ENCODE measurements at places on chromosomes 2 and 18.

GRCh38 chr2:18645315-18645714 is 55.9 kb upstream of the NT5C1B start:
- DNase-seq, result no peak

GRCh38 chr2:178426388-178426787 is 24.6 kb downstream of the PRKRA start:
- DNase-seq, result no peak

- DNase-seq, result no peak
These were observed 887.3 kb upstream of the CRIM1 start for GRCh38 chr2:35468245-35468644.

GRCh38 chr2:232204457-232204931 is 174.1 kb upstream of the ALPP start:
- DNase-seq, result no peak

- no peak for DNase-seq
These were observed 60.4 kb upstream of the ZNF397 start for GRCh38 chr18:35180455-35180854.

DNA sequence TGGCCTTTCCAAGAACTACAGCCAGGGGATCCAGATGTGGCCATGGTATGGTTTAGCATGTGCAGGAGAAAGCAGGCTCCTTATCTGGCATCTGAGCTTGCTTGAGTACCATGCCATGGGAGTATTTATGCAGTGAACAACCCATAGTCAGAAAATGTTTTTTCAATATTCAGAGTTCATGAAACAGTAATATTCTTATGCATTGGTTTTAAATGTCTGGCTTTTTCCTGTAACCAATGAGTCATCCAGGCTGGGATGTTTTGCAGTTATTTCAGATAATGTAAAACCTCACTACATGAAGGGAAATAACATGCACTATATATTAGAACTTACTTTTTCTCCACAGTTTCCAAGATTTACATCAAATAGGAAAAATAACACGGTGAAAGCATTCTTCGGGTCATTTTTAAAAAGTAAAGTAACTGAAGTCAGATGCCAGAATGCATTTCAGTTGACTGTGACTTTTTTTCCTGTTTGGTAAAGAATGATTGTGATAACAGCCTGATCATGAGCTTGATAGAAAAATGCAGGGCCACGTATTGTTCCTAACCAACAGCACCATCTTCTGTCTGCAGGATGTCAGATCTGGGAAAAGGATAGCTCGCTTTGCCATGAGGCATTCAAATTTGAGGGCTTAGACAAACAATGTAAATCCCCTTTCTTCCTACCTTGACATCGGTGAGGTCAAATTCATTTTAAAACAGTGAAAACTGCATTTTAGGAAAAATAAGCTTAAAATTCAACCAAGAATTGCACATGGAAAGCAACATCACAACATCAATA is 152.8 kb downstream of the DSC3 start:
- peak; percentile 4 for DNase-seq

All from nephron progenitor cell (in vitro differentiated cells).